ENCODE measurements at places on chromosomes 1 and 21.

- H3K36me3 ChIP-seq = no peaks in the 10 kb centered on the region
- H3K27ac ChIP-seq = no peak overlapping the region
- no peak overlapping the region for H3K4me3 ChIP-seq
- no peaks in the 10 kb centered on the region for H3K27me3 ChIP-seq
- no peak for DNase-seq
Observed at GRCh38 chr1:28257736-28258135, 1.6 kb upstream of the SESN2 start.

DNA sequence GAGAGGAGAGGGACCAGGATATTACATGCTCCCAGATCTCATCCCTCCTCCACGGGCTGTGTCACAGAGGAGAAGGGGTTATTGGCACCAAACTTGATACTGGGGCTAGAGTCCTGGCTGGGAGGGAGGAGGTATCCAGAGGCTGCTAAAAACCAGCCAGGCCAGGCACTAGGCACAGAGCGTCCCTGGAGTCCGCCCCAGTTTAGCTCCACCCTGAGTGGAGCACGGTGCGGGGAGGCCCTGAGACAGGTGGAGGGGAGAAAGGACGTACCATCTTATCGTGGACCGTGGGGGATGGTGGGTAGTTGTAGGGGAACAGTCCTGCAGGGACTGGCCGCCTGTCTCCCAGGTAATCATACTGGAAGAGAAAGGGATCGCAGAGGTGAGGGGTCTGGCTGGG, 42.7 kb upstream of the GOLT1A start:
- H3K4me3 ChIP-seq = no peak overlapping the region
- H3K27me3 ChIP-seq = no peaks in the 10 kb centered on the region
- H3K36me3 ChIP-seq = peaks cover 47% of the 10 kb centered on the region
- no peak for DNase-seq

DNA sequence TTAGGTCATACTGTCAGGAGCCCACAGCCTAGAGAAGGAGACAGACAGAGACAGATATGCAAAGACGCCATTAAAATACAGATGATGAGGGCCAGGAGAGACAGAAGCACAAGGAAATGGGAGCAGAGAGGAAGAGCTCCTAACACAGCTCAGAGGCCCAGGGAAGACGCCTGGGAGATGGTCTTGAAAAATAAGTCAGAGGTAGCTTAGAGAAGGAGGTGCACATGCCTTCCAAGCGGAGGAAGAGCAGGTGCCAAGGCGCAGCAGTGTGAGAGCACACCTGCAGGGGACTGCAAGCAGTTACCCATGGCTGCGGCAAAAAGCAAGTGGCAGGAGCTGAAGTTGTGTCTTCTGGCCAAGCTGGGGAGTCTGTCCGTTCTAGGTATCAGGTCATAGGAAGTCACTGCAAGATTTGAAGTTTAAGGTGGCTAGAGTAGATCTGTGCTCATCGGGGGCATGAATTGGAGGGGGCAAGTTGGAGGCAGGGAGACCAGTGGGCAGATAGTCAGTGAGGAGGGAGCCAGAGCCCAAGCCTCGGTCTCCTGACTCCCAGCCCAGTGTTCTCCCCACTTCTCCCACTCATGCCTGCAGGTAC, 1.3 kb upstream of the TRABD2B start:
- H3K4me1 ChIP-seq = peaks cover 31% of the 10 kb centered on the region
- H3K27me3 ChIP-seq = no peaks in the 10 kb centered on the region
- DNase-seq = no peak

DNA sequence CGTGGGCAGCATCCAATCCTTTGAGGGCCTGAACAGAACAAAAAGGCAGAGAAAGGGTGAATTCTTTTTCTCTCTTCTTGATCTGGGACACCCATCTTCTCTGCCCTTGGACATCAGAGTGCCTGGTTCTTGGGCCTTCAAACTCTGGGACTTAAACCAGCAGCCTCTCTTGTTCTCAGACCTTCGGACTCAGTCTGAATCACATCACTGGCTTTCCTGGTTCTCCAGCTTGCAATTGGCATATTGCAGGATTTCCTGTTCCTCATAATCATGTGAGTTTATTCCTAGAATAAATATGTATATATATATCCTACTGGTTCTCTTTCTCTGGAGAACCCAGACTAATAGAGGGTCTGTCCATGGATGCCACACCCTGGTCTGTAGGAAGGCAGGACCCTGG, 16.3 kb upstream of the TENT5C start:
- H3K27me3 ChIP-seq = no peaks in the 10 kb centered on the region
- H3K36me3 ChIP-seq = no peaks in the 10 kb centered on the region
- H3K4me3 ChIP-seq = no peak overlapping the region
- no peaks in the 10 kb centered on the region for H3K4me1 ChIP-seq

Measured in tibial artery (tissue), 4 donors.